Cortex of kidney (tissue), 1 donor: ENCODE measurements at places on chromosomes 3 and 15.

- no peak for DNase-seq
Observed at GRCh38 chr15:79919749-79920511, 23.1 kb upstream of the MTHFS start.

GRCh38 chr15:50067254-50067653 is 51.8 kb downstream of the ATP8B4 start:
- no peak for DNase-seq

DNA sequence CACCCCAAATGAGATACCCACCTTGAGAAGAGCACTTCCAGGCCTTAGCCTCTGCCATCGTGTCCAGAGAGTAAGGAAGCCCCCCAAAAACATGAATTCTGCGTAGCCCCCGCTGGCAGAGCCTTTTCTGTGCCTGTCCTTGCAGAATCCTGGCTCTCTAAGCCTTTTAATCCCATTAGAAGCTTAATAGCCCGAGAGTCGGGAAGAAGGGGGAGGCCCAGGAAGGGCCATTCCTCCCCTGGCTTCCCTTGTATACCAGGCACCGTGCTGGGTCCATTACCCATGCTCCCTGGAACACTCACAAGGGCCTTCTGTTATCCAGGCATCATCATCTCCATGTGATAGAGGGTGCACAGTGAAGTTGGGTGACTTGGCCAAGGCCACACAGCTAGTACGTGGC is 7.1 kb downstream of the SPTBN5 start:
- DNase-seq = no peak

DNA sequence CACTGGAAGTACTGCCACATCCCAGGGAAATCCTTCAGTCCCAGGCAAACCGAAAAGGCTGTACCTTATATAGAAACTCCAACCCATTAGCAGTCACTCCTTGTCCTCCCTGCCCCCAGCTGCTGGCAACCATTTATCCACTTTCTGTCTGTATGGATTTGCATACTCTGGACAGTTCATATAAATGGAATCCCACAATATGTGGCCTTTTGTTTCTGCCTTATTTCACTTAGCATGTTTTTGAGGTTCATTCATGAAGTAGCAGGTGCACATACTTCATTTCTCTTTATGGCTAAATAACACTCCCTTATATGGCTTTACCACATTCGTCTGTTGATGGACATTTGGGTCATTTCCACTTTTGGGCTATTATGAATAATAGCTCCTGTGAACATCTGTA is 51.6 kb upstream of the CMTM8 start:
- DNase-seq = no peak

DNA sequence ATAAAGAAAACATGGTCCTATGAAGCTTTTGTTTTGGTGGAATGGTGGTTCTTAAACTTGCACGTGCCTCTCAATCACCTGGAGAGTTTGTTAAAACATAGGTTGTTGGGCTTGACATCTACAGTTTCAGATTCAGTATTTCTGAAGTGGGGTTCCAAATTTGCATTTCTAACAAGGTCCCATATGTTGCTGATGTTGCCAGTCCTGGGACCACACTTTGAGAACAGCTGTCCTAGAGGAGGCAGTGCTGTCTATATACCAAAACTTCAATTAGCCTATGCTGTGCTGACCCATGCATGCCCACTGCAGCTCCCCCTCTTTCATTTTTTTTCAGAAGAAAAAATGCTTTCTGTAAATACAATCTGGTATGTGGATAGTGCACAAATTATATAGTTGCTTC is 31.3 kb downstream of the ALCAM start:
- DNase-seq = no peak

GRCh38 chr3:44066806-44067205 is 174.9 kb upstream of the TOPAZ1 start:
- DNase-seq = no peak

DNA sequence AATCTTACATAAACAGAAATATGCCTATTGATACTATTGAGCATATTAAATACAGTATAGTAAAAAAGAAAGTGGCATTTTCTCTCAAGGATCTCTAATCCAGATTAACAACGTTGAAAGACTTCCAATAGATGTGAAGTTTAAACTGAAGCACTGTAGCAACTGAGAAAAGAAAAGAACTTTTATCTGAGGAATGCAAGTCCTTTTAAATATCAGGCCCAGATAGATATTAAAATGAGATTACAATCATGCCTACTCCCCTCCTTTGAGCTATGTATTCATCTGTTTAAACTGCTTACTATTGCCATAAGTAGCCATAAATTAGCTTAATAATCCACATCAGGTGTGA is 102.3 kb downstream of the TFDP2 start:
- no peak for DNase-seq

DNA sequence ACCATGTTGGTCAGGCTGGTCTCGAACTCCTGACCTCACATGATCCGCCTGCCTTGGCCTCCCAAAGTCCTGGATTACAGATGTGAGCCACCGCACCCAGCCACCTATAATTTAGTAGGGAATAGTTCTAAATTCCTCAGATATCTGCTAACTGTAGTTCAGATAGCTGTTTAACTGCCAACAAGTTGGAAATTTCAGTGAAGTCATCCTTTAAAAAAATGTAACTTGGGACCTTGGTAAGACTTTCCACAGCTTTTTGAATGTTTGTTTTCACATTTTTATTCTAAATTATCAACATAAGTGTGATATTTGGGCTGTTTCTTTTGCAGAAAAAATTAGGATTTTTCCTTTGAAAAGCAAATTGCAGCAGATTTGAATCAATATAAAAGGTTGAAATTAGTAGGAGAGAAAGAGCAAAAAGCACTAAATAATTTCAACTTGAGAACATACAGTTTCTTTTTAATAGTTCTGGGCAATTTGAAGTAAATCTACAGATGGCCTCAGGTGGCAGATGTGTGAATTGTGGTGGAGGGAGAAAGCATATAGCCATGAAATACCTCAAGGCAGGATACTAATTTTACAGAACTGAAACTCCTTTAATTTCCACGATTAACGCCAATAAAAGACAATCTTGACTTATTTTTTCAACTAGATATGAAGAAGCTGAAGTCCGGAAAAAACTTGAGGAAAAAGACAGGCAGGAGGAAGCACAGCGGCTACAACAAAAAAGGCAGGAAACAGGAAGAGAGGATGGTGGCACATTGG is 34.3 kb downstream of the USP8 start:
- DNase-seq = no peak

DNA sequence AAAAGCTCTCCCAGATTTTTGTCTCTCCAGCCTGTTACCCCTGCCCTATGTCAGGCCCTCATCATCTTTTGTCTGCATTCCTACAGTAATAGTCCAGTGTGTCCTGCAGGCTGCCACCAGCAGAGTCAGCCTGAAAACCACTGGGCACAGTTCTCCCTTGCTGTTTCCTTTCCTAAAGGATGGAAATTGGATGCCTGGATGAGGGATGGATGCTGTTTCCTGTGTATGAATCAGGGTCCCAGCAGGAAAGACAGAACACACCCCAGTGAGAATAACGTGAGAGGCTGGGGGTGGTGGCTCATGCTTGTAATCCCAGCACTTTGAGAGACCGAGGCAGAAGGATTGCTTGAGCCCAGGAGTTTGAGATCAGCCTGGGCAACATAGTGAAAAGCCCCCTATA is 3.3 kb upstream of the SNX33 start:
- DNase-seq = no peak

- no peak for DNase-seq
Observed at GRCh38 chr3:8490079-8490552, 11.5 kb upstream of the LMCD1 start.

- DNase-seq = no peak
Observed at GRCh38 chr3:150312018-150312657, 96.0 kb upstream of the TSC22D2 start.

DNA sequence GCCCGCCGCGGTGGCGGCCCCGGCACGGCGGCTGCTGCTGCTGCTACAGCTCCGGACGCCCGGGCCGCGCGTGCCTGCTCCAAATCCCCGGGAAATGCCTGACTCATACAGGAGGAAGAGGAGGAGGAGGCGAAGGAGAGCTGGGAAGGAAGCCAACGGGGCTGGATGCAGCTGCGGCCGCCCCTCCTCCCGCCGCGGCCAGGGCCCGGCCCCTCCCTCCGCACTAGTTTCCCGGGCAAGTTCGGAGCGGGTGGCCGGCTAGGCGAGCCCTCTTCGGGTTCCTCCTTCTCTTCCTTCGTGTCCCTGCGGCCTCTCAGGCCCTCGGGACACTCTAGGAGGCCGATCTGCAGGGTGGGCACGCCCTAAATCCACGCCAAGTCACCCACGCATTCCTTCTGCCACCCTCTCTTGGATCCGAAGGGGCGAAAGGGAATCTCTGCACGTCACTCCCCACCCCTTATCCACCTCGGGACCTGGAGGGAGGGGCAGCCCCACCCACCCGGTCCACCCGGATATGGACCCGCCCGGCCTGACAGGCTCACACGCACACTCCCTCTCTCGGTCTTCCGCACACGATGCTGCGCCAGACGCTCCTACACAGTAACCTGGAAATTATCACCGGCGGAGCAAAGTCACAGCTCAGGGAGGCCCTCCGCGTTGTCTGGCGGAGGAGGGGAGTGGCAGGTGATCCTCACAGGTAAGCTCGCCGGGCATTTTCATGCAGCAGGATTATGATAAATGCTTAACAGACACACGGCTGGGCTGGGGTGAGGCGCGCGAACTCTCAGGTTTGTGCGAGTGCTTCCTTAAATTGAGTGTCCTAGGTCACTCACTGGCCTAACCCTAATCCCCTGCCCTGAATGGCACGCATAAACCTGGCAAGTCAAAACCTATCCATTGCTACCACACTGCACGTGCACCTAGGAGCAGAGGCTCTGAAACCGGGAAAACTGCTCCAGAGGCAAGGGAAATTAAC is at the start of the genes OSBPL10 and ZNF860:
Gene OSBPL10, minus strand, starts transcription at position 57 of the 976 bp plus-strand sequence. CDS start 83 bp downstream, outside the sequence.
Gene ZNF860, plus strand, starts transcription at position 545 of the 976 bp plus-strand sequence. CDS start 7,330 bp downstream, outside the sequence.
- peak; percentile 36 for DNase-seq

GRCh38 chr3:49924683-49925082 is 4.9 kb downstream of the MON1A start:
- no peak for DNase-seq

GRCh38 chr15:59702351-59702750 is 13.2 kb upstream of the BNIP2 start:
- DNase-seq = no peak

DNA sequence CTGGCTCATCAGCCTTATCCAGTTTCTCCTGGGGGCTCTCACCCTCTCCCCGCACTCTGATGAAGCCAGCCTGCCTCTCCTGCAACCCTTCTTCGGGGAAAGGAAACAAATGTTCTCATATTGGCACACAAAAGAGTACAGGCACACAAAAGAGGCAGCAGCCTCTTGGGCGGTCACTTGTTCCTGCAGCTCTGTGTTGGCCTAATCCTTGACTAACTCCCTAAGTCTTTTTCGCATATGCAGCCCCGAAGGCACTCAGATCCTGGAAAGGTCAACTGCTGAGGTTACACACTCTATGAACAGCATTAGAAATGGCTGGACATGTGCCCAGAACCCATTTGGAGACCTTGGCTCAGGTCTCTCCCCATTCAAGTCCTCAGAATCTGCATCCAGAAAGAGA is 7.4 kb upstream of the CAMP start:
- no peak for DNase-seq

GRCh38 chr3:156811089-156811862 is 14.9 kb upstream of the LEKR1 start:
- no peak for DNase-seq

- no peak for DNase-seq
Observed at GRCh38 chr3:120299403-120299802, 14.4 kb upstream of the GPR156 start.

GRCh38 chr15:29170521-29170920 is 99.1 kb downstream of the NSMCE3 start:
- no peak for DNase-seq

- DNase-seq = no peak
Observed at GRCh38 chr3:45881078-45882022, 5.0 kb upstream of the CCR9 start.

- no peak for DNase-seq
Observed at GRCh38 chr15:100690032-100690794, 87.8 kb downstream of the ASB7 start.

GRCh38 chr3:12966847-12967605 is 106.2 kb downstream of the IQSEC1 start:
- no peak for DNase-seq

DNA sequence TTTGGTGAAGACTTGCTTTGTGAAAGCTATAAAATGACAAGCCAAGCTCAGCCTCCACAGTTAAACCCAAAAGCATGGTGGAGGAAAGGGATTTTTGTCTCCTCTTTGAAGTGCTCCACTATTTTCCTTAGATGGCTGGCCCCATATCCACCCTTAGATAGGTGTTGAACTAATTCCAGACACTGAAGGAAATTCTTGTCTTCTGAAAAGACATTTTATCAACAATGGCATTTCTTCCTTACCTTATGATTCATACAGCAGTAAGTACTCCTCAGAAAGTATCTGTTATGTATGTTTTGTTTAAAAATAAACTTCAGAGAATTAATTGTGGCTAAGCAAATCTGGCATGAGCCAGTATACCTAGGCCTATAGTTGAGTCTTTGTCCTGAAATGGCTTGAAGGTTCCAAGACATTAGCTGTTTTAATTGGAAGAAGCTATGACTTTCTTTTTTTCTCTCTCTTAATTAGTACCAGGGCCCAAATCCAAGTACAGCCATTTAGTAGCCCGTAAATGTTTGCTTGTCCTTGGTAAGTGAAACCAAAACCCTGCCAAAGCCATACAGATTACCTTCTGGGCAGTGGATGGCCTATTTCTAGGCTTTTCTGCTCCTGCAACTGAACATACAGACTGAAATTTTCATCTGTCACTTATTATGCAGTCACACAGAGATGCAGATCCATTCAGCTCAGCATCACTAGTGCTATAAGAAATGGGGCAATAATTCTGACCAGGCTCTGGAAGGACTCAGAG is 5.1 kb upstream of the BFSP2 start:
- DNase-seq = no peak

DNA sequence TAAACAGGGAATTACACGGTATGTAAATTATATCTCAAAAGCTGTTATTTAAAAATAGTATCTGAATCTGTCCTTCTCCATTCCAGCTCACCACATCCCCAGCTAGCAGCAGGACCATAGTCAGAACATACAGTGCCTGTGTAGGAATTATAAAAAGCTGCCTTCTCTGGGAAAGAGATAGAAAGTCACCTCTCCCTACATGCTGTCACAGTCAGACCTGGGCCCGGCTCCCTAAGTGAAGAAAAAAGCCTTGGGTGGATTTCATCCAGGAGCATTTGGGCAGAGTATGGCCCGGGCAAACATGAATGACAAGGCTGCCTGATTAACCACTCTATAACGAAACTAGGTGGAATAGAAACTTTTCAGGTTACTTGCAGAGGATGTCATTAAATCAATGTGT is 144.1 kb downstream of the CNTN3 start:
- no peak for DNase-seq

- DNase-seq = no peak
Observed at GRCh38 chr15:52440414-52440813, 88.3 kb downstream of the MYO5A start.

- no peak for DNase-seq
Observed at GRCh38 chr3:194556086-194557056, 69.6 kb upstream of the ATP13A3 start.

DNA sequence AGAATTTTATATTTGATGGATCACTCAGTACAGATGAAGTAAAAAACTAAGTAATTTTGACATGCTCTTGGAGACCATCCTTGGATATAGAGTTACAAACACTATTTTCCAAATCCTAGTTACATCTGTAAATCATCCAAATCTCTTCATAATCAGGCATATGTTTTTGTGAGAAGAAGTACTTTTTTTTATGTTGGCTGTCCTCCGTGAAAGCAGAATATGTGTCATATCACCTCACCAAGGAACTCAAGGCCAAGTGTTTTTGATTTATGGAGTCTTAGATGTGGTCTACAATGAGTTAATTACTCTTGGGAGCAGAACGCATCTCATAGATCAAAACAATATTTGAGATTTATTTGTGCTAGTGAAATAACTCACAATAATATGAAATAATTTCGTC is 416.5 kb upstream of the TGFBR2 start:
- no peak for DNase-seq
